ENCODE measurements at places on chromosomes 3 and 15. TPM values are rescaled to one million over a fixed set of nuclear protein-coding genes. Genes with fewer than 3 reads are reported as not detected.

ROPN1B gene
- total RNA-seq, result not detected

MASP1 gene
- total RNA-seq, result 20.2 TPM

SST gene
- total RNA-seq, result not detected

SCG5 gene
- total RNA-seq, result 100 TPM

GOLGA8G gene
- total RNA-seq, result not detected

PLIN1 gene
- 0.15 TPM for total RNA-seq

CTDSPL gene
- 30.2 TPM for total RNA-seq

KLHL6 gene
- total RNA-seq, result not detected

ADPRH gene
- total RNA-seq, result 0.70 TPM

SNX22 gene
- total RNA-seq, result 0.23 TPM

TTC21A gene
- total RNA-seq, result 2.0 TPM

RPL4 gene
- total RNA-seq, result 3,107 TPM

CCDC54 gene
- not detected for total RNA-seq

TM2D3 gene
- 33.6 TPM for total RNA-seq

UROC1 gene
- not detected for total RNA-seq

LRRC31 gene
- not detected for total RNA-seq

PHLDB2 gene
- total RNA-seq, result 67.3 TPM

THPO gene
- 0.12 TPM for total RNA-seq

PPCDC gene
- 3.3 TPM for total RNA-seq

C15orf62 gene
- not detected for total RNA-seq

GPR149 gene
- total RNA-seq, result not detected

GPR171 gene
- total RNA-seq, result not detected

TLR9 gene
- total RNA-seq, result not detected

SLC24A5 gene
- total RNA-seq, result not detected

BRPF1 gene
- total RNA-seq, result 14.1 TPM
